Fibroblast of skin of right biceps (primary cell): ENCODE measurements at places on chromosomes 3 and 15.

DNA sequence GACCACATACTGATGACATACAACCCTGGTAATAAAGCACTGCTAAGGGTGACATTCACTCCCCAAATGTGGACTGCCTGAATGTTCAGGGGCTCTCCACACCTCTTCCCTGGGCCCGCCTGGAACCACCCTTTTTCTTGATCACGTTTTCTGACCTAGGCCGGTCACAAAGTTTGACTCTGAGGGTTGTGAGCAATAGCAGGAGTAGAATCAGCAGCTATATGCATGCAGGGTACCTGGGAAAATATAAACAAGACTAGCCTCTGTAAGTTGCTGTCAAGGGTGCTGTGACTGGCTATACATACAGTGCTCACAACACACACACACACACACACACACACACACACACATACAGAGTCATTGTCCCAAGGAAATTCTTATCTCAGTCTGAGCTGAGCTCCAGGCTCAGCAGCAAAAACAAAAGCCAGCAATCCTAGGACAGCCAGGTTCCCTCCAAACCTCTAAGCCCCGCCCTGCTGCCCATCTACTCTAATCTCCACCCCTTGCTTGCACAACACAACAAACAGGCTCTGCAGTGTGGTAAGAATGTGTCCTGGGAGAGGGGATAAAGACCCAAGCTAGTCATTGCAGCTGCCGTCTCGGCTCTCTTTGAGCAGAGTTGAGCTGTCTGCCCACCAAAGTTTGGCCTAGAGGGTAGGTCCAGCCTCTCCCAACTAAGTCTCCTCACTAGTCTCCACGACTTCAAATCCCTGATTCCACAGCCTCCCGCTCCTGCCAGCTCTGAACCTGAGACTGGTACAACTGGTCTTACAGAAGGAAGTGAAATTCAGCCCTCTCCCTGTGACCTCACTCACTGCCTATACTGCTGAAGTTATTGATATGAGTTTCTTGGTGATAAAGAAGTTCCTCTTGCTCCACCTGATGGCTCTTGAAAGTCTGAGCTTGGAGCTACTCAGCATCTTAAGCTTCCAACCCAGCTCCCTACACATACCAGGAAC is 2.2 kb downstream of the BMF start:
- peak; percentile 47 for DNase-seq

- DNase-seq, result no peak
Observed at GRCh38 chr3:122263974-122264588, 61.0 kb upstream of the CSTA start.

DNA sequence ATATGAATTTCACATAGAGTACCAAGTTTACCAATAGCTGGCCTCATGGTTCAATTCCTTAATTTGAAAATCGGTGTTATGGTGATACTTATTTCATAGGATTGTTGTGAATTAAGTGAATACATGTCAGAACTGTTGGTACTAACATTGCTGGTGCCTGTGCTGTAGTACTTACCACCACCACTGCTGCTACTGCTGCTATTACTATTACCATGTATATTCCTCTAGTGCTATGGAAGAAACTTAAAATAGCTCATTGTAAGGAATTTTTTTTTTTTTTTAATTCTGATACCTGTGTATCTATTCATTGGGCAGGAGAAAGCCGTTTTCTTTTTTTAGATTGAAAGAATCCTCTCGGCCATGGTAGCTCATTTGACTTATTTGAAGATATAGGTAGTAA is 3.6 kb downstream of the FYTTD1 start:
- no peak for DNase-seq

- DNase-seq, result peak; percentile 68
Observed at GRCh38 chr3:70811880-70812279, 499.4 kb upstream of the MDFIC2 start.

GRCh38 chr3:194521510-194522260 is 34.9 kb upstream of the ATP13A3 start:
- DNase-seq, result peak; percentile 80

- DNase-seq, result no peak
Observed at GRCh38 chr15:62515696-62516395, 350.8 kb upstream of the C2CD4B start.
